ENCODE measurements at places on chromosomes 2 and 18.

DNA sequence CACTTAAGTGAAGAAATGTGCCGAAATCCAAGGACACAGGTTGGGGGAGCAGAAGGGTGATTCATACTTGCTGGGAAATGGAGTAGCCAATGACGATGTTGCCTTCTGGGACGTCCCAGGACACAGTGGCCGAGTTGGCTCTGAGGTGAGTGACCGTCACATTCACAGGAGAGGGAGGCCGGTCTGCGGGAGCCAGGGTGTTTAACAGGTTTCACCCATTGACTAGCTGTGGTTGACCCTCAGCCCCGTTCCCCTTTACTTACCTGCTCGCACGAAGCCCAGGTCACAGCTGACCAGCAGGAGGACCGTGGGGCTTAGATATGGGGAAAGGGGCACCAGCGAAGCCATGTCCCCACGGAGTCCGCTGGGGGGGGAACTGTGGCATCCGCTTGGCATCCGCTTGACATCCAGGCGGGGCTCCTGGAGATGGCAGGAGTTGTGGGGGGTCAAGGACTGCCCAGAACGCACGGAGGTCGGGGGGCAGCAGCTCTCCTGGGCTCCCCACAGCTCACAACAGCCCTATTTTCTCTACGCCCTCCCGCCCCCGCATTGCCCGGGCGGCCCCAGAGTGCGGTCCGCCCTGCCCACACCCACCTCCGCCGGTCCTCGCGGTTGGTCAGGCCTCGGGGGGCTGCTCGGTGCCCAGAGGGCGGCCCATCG lies 586 bp downstream of the FNDC4 start:
- peak; percentile 10 for DNase-seq

- no peak for DNase-seq
These were observed 107.2 kb upstream of the SPRED2 start for GRCh38 chr2:65539633-65540032.

DNA sequence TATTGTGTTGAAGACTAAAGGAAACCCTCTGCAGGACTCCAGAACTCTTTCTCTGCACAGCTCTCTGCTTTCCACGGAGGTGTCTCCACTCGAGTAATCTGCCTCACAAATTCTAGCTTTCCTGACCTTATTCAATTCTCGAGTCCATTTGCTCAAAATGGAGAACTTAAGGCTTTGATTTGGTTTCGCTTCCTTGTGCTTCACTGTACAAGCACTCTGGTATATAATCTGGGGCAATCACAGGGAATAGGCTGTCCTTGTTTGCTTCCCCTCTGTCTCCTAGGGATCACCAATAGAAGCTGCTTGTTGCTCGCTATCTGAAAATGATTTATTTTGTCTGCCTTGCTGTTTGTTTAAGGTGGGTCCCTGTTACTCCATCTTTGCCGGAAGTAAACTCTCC lies 129.1 kb upstream of the DOCK10 start:
- DNase-seq: no peak

GRCh38 chr2:223460774-223461211 lies 141.4 kb downstream of the SCG2 start:
- DNase-seq: no peak

GRCh38 chr18:3923750-3924149 lies 473.8 kb downstream of the TGIF1 start:
- no peak for DNase-seq

DNA sequence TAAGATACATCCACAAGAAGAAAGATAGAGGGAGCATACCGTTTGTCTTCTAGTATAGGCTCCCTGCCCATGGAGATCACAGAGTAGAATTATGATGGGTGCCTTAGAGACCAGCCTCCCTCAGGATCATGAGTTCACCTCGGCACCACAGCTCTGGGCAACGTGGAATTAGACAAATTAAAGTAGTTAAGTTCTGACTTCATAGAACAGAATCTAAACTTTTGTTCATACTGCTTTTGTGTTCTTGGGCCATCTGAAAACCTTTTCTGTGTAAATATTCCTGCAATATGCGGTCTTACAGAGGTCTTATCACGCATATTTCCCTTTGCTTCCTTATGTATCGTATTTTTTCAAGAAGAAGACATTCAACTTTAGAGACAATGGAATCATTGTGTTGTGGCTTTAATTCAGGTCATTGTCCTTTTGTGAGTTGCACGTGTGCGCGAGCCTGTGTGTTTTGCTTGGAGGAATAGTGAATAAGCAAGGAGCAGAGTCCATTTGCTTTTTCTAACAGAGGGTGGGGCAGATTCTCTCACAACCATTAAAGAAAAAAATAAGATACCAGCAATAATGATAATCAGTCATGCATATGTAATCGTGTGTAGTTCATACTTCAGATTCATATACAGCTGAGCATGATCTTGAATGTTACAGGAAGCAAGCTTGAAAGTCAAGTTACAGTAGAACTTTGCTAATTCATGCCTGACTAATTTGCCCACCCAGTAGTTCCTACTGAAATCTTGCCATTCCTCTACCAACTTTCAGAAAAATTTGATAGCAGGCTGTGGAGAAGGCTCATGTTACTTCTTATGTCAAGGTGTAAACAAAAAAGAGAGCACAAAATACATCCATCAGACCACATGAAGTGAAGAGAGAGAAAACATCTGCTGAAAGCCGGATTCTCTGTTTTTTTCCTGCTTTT lies 243.6 kb downstream of the NEDD4L start:
- no peak for DNase-seq

Measured in endothelial cell (in vitro differentiated cells).